ENCODE measurements at places on chromosomes 3 and 15. TPM values are rescaled to one million over a fixed set of nuclear protein-coding genes. Genes with fewer than 3 reads are reported as not detected.

The CPNE4 gene
- total RNA-seq, result not detected

DNA sequence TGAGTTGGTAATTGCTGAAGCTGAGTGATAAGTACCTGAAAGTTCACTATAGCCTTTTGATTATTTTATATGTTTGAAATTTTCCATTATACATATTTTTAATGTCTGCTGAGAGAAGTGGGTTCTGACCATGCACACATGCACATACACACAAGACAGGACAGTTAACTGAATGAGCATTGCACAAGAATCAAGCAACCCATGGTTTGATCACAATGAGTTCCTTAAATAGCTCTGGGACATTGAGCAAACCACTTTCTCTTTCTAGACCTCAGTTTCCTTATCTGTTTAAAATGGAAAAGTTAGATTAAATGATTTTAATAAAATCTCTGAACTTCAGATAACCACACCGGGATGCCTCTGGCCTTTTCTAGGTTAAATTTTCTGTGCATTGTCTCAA, 26.7 kb downstream of the SNTN start:
- DNase-seq, result no peak

The SKOR1 gene
- total RNA-seq, result 0.32 TPM

- DNase-seq, result no peak
These were observed 40.8 kb downstream of the NDUFB4 start for GRCh38 chr3:120636795-120637401.

GRCh38 chr3:159838938-159839337, 149.7 kb upstream of the IL12A start:
- DNase-seq, result no peak

DNA sequence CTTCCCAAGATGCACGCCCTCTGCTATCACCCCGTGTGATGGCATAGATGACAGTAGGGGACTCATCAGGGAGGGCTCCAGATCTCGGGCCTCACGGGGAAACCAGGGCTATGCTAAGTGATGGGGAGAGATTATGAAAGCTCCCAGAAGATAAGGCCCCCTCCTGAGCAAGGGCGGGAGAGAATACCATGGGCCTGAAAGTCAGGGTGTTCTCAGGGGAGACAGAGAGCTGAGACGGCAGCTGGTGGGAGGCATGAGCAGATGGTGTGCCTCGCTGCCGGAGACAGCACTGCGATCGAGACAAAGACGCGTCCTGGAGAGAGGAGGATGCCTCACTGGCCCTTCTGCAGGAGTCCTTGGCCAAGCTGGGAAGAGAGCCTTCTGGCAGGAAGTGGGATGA, 106.5 kb upstream of the ADPGK start:
- DNase-seq, result no peak

The FETUB gene
- total RNA-seq, result not detected

- DNase-seq, result no peak
These were observed 2.2 kb upstream of the PRKCD start for GRCh38 chr3:53158765-53159155.

DNA sequence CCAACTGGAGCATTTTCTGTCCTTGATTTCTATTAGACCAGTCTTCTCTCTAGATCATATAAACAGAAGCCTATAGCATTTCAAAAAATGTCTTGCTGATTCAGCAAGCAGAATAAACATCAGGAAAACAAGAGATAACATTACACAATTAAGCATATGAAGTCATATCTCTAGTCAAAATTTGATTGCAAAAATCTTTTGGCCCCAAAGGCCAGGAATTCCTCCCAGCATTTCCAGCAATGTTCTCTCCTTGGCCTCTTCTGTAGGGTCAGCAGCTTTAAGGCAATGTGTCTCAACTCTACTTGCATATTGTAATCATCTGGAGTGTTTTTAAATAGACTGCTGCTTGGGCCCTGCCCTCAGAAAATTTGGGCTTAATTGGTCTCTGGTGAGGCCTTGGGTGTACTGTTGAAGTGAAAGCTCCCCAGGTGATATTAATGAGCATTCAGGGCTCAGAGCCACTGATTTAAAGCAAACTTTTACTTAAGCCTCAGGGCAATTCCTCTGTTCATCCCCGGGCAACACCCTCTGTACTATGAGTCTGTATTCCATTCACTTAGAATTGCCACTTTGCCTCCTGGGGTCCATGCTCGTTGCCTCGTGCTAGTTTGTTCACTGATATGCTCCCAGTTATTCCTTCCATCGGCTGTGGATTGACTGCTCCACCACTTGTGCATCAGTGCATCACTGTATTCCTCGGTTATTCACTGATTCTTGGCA, 1072.6 kb downstream of the ROBO2 start:
- no peak for DNase-seq

GRCh38 chr15:47673232-47673761, 44.0 kb upstream of the SEMA6D start:
- no peak for DNase-seq

DNA sequence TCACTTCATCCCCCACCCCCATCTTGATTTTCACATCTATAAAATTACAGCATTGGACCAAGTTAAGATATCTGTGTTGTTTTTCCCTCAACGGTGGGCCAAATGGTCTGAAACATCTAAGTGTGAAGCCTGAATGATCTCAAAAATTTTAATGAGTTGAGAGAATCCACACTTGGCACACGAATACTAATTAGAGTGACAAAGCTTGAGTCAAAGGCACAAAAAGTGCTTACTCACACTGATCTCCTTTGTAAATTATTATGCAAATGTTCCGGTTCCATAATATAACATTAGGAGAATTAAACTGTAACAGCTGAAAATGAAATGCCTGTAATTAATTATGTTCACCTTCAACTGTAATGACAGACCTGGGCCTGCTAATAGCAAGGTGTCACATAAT, 33.6 kb downstream of the GPR176 start:
- DNase-seq, result no peak

GRCh38 chr3:53109891-53110771, 20.1 kb downstream of the RFT1 start:
- no peak for DNase-seq

- peak; percentile 82 for DNase-seq
These were observed 9.7 kb downstream of the EOMES start for GRCh38 chr3:27712136-27713077.

DNA sequence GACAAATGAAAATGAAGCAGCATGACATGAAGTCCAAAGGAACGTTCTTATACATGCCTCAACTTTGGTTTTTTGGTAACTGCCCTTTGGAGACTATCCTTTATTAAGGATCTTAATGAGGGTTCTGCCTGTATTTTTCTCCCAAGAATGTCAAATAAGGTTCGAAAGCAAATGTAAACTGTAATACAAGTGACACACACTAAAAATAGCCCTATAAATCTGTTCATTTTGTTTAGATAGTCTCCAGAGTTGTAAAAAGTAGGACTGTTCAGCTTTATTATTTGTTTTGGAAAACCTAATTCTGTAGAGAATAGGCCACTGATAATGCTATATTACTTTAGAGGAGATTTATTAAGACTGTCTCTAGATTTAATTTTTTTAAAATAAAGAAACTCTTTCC, 80.5 kb upstream of the CDIN1 start:
- no peak for DNase-seq

The PDIA5 gene
- total RNA-seq, result 6.0 TPM

The C2CD4A gene
- total RNA-seq, result not detected

The SPCS1 gene
- 64.5 TPM for total RNA-seq

GRCh38 chr3:142223282-142223681, 2.1 kb downstream of the GK5 start:
- no peak for DNase-seq

DNA sequence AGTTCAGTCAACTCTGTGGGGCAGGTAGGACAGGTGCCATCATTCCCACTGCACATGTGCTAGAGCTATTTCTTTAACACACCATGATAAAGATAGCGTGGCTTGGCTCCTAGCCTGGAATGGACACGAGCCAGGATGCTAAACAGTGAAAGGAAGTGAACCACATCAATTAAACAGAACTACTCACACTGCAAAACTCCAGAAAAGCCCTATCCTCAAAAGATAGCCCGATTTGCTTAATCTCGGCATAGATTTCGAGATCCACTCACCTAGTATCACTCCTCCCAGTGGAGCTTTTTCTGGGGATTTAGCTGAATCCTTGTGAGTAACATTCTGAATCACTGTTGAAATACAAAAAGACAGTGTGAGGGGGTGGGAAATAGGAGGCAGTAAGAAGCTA, 118.0 kb downstream of the ABI3BP start:
- no peak for DNase-seq

GRCh38 chr15:42576776-42577175, 1.4 kb downstream of the STARD9 start:
- DNase-seq, result peak; percentile 19

The CKMT1A gene
- total RNA-seq, result not detected

The STAC gene
- not detected for total RNA-seq

The RBM5 gene
- total RNA-seq, result 464 TPM

The ARPIN gene
- total RNA-seq, result not detected

DNA sequence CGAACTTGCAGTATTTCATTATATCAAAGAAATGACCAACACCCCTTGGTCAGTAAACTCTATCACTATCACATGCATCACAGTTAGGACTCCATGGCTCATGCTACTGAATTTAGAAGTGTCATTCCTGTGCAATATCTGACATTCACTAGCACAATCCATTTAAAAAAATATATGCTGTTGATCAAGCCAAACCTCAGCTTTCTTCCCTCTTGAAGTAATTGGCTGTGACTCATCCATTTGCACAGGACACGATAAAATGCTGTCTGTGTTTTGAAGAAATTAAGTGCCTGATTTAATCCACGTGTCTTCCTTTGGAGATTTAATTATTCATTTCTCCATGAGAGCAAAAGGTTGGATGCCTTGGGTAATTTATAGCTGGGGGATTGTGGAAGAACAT, 38.9 kb downstream of the CPNE4 start:
- no peak for DNase-seq

DNA sequence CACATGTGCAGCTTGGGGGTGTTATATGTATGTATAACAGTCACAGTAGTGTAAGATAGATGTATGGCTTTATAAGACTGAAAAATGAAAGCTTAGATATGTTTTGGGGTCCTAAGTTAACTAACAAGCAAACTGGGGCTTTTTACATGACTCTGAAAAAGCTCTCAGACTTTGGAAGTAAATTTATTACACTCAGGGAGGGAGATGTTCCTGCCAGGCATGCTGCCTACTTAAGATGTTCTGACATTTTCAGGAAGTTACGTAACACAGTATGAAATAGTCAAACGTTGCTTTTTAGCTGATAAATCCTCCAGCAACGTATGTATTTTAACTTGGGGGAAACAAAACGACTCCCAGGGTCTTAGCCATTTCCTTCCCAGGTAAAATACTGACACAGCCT, 1.7 kb upstream of the IFT57 start:
- peak; percentile 62 for DNase-seq

DNA sequence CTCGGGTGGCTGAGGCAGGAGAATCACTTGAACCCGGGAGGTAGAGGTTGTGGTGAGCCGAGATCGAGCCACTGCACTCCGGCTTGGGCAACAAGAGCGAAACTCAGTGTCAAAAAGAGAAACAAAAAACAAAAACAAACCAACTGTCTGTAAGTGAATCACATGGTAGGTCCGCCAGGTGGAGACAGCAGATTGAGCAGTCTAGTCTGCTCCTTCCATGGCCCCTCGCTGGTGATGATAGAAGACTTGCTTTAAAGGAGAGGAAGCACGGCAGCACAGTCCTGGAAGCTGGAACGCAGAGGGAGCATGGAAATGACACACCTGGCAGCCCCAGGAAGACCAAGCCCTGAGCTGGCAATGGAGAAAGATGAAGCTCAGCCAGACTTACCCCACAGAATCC, 31.4 kb upstream of the MGLL start:
- no peak for DNase-seq

- no peak for DNase-seq
These were observed 227.4 kb upstream of the CMC1 start for GRCh38 chr3:28013864-28014473.

- no peak for DNase-seq
These were observed 454.6 kb upstream of the UBE2E2 start for GRCh38 chr3:22748453-22749045.

The SEMA7A gene
- total RNA-seq, result 39.0 TPM

DNA sequence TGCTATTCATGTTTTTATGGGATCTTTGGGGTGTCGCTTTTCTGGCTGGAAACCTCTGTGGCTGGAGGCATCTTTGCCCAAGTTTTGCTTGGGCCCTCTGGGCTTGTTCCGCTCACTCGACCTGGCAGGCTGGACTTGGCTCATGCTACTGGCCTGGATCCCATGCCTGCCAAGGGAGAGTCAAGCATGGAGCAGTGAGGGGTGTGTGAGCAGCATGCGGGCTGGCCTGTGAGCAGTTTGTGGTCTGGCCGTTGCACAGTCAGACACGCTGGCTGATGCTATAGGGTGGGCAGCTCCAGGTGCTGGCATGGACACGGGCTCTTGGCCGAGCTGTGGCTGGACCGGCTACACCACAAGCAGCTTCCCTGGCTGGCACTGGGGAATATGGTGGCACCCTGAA, 491.1 kb downstream of the AGBL1 start:
- DNase-seq, result no peak

DNA sequence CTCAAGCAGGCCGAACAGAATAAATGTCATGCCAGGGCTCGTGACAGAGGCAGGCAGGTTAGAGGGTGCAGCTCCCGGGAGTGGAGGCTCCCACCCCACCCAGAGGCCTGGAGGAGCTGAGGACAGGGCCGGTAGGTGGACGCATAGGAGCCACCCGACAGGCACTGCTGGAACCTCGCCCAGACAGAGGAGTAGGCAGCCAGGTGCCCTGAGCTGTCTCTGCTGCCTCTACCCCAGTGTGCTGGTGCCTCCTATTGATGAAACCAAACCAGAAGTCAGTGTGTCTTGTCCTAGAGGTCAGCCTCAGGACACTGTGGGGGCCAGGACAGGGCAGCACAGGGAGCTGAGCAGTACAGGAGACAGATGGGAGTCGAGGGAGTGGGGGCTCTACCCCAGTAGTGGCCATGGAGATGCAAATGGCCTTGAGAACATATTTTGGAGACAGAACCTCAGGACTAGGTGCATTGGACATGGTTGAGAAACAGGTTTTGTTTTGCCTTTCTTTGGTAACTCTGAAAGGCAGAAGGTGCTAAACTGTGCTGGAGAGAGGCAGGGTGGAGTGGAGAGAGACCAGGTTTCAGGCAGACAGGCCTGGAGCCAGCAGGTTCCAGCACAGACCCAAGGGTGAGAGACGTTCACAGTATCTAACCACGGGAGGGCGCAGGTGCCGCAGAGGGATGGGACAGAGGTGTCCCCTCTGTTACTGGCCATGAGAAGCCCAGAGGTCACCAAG, 15.4 kb upstream of the KLF15 start:
- DNase-seq, result no peak

- no peak for DNase-seq
These were observed 269.4 kb upstream of the RGMA start for GRCh38 chr15:93358166-93359059.

DNA sequence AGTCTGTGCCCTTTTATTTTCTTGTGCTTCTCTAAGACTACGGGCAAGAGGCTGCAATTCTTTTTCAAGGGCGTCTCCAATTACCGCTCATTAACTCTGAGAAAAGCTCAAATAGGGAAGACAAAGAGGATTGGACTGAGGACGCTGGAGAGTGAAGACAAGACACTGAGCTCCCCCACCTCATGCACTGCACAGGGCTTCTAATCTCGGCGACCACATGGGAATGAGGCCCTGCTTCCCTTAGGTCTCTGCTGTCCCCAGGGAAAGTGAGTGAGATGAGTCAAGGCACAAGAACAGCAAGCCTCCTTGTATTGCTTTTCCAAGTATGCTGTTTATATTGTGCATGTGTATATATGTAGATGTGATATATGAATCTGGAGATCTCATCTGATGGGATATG, 392.2 kb upstream of the CFAP20DC start:
- DNase-seq, result no peak
